ENCODE measurements at places on chromosomes 2 and 18.
A peak's percentile ranks its signal among the peaks of the same experiment; 100 is the strongest.

DNA sequence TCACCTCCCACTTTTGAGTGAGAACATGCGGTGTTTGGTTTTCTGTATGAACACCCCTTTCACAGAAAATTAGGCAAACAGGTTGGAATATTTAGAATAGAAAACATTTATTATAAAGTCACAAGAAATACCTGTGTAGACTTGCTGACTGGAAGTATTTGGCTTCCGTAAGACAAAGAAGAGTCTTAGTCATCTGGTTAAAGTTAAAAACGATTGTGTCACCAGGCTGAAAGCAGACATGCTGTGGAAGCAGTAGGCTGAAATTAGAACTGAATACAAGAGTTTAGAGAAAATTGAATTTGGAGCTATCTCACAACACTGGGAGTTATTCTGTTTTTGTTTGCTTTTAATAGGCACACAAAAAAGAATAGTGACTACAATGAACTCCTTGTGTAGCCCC, 16.2 kb upstream of the CLASP1 start:
- no peak for DNase-seq

DNA sequence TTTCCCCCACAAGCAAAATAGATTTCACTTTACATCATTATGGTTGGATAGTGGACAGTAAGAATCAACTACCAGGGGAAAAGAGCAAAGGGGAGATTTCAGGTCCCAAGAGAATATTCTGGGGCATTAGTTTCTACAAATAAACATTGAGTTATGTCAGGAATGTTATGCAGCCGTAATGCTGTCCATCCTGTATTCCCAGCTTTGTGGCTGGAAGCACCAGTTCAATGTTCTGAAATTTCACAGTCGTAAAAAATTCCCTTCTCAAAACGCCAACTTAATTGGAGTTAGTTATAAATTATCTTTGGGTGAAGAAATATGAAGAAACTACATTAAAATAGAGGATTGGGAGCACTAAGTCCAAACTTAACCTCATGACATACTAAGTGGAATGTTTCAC, 141.5 kb upstream of the FIGN start:
- DNase-seq, result no peak

DNA sequence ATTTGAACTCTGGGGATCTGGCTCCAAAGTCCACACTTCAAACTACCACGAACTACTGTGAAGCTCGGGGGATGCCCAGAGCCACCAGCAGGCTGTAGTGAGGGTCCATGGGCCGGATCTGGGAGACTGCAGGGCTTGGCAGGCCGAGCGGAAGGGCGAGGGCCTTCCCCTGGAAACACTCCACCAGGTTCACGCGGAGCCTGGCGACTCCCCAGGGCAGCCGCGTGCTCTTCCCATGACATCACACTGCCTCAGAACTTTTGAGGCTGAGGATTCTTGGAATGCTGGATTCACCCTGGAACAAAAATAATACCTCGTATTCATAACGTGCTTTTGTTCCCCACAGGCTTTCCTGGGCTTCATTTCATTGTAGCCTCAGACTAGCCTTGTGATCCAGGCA, 201.0 kb downstream of the SMAD7 start:
- DNase-seq, result peak; percentile 93

- DNase-seq, result peak; percentile 31
Measured at GRCh38 chr2:213065583-213066442, 85.6 kb downstream of the IKZF2 start.

- DNase-seq, result no peak
Measured at GRCh38 chr2:85838181-85838580, 50.6 kb downstream of the ST3GAL5 start.

GRCh38 chr2:177765698-177766097, 306.9 kb downstream of the PDE11A start:
- no peak for DNase-seq

DNA sequence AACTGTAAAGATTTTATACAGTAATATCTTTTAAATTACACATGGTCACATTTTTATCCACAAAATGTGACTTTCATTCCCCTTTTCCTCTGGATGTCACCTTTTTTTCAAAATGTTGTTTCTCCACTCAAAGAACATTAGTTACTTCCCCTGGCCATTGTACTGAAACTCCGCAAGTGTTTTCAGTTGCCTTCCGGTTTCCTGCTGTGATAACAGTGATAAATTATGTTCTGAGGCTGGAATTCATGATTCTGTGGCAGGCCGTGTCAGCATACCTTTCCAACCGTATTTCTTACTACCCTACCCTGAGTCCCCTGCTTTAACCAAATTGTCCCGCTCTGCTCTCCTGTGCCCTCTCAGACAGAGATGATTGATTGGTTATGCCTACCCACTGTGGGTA, 53.5 kb downstream of the MGAT5 start:
- no peak for DNase-seq

DNA sequence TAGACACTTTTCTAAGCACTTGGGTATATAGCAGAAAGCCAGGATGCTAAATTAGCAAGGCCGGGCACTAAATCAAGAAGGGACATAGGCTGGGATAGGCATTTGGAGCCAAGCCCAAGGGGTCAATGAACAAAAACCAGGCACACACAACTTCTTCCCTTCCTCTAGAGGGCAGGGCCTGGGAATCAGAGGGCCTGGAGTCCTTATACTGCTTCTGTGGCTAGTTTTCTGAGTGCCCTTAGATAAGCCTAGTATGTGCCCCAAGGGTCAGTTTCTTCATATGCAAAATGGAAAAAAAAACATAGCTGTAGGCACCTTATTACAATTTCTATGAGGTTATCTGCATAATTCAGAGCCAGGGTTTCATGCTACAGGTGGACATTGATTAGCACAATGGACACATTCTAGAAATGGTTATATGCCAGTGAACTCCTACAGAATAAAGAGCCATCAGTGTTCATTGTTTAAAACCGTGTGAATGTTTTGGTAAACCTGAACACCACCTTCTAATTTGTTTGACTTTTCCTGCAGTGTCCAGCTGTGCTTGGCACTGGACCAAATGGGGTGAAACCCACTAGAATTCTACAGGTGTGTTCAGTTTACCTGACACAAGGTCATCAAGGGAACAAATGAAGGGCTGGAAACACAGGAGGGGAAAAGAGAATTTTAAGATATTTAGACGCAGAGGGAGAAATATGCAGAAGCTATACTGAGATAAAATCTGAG, 49.6 kb downstream of the PAX8 start:
- no peak for DNase-seq

- DNase-seq, result no peak
Measured at GRCh38 chr2:194706179-194706578, 950.8 kb upstream of the SLC39A10 start.

DNA sequence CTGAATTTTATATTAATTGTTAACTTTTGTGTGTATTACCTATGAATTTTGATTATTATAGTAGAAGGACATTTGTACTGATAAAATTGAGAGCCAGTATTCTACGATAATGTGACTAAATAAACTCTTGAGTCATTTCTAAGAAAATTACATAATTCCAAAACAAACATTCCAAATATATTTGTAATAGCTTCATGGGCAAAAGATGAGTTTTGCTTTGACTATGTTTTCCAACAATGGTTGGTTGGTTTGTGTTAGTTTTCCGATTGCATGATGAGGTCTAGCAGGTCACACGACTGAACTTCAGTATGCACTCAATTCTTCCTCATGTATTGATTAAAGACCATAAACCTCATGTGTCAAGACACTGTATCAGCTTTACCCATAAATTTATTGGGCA, 71.7 kb upstream of the WDR75 start:
- no peak for DNase-seq

DNA sequence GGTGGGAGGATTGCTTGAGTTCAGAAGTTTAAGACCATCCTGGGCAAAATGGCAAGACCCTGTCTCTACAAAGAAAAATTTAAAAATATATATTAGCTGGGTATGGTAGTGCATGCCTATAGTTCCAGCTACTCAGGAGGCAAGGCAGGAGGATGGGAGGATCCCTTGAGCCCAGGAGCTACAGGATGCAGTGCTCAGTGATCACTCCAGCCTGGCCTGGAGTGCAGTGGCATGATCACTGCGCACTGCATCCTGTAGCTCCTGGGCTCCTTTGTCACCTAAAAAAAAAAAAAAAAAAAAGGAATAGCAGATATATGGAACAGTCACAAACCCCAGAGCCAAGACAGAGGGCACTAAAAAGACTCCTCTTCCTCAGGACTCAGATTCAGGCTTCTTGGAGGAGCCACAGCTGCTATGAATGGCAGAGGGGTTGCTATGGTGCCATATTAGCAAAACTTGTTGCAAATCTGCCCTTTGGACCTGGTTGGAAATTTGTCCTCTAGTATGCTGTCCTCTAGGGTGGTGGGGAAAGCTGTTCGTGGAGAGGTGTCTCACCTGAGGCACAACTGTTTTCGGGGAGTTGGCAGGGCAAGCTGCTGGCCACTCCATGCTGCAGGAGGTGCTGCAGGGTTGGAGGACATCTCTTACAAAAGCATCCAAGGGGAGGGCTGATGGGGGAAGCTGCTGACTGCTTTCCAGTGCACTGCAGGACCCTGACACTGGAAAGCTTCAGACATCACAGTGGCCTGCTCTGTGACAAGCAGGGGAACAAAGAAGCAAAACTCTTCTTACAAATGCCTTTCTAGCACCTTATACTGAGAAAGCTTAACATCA, 22.7 kb downstream of the CYP20A1 start:
- no peak for DNase-seq

GRCh38 chr2:86563650-86564061, 413 bp upstream of the CHMP3 start:
- DNase-seq, result no peak

DNA sequence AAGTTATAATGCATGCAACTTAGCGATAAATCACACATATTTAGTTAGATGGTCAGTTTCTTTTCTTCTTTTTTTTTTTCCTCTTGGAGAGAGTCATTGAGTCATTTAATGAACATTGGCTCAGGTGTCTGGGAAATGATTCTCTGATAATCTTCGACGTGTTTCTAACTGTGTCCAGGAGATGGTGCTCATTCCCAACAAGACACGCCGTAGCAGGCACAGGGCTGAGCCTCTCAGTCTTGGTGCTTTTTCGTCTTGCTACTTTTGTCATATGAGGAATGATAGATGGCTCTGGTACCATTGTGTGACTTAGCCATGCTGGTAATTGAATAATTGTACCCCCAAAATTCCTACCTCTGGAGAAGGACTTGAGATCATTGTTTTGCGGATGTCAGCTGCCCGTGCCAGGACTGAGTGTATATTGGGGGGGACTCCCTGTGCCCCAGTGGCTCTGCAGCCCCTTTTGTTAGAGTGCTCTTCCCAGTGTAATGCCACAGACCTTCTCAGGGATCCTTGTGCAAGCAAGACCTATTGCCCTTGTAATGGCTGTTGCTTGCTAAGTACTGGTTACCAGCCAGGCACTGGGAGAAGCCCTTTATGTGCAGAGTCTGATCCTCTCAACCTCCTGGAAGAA, 107.6 kb upstream of the CYRIA start:
- DNase-seq, result no peak

DNA sequence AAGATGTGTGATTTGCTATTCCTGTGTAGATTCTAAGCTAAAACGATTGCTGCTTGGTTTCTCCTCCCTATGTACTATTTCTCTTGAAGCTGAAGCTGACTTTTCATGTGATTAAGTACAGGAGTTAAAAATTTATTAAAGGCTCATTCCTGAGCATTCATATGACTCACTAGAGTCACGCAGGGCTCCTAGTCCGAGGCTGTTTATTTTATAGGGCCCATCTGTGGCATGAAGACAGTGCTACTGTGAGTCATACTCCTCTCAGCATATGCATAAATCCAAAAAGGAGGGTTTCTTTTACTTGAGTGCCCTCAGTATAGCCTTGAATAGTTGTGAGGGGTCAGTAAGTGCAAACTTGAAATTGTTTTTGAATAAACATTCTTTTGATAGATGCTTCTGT, 378.8 kb downstream of the PTPRM start:
- no peak for DNase-seq

DNA sequence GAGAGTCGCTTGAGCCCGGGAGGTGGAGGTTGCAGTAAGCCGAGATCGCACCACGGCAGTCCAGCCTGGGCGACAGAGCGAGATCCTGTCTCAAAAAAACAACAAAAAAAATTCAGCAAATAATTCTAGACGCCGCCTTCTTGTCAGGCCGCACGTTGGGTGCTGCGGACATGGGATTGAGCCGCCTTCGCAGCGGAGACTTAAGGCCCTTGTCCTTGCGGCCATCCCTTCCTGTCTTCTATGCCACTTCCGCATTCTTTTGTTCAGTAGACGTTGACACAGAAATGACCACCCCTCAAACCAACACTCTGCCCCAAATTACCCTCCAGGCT, 15.8 kb downstream of the PTPN18 start:
- no peak for DNase-seq

DNA sequence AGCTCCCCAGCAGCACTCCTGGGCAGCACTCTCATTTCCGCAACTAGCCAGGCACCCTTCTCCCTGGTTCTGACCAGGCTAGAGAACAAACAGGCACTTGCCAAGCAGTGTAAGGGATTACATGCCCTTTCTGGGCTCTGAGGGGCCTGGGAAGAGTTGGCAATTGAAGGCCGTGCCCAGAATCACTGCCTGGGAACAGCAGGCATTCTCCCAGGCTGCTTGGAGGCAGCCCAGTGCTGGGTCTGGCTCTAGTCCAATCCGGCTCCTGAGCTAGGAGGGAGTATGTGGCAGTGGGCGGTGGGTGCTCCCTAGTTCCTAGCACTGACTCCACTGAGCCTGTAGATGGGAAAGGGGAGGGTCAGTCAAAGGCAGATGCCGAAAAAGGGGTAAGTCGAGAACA, 34.1 kb upstream of the SP3 start:
- DNase-seq, result peak; percentile 39

- no peak for DNase-seq
Measured at GRCh38 chr2:172179045-172179701, 76.5 kb upstream of the DLX2 start.

DNA sequence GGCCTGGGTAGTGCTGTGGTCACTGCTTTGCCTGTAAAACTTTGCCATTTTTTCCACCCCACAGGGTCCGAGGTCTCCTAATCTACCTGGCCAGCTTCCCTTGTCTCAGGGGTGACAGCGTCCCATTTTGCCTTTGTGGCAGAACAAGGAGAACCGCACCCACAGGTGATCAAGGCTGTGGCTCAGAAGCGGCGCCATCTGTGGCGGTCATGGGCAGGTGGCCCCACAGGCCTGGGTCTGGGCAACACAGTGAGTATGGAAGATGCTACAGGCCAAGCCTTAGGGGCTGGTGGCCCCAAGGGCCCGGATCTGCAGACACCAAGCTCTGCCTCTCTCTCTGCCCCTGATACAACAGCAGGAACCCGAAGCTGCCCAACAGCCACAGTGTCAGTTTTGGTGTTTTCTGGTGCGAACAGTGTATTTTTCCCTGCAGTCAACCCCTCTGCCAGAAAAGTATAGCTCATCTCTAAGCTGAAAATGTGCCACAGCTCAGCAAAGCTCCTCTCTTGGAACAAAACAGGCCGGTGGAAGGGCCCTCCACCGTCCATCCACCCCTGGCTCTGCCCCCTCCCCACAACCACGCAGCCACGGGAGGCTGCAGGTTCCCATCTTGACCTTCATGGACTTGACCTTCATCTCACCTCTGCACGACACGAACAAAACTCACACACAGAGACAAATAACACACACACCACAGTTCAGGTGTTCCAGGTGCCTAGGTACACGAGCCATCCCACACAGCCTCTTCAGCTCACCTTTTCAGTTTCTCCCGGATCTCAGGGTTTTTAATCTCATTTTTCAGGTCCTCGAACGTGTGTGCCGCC, 96.7 kb downstream of the PXDN start:
- DNase-seq, result no peak
